ENCODE measurements at places on chromosomes 2 and 18. TPM values are rescaled to one million over a fixed set of nuclear protein-coding genes. Genes with fewer than 3 reads are reported as not detected.

DNA sequence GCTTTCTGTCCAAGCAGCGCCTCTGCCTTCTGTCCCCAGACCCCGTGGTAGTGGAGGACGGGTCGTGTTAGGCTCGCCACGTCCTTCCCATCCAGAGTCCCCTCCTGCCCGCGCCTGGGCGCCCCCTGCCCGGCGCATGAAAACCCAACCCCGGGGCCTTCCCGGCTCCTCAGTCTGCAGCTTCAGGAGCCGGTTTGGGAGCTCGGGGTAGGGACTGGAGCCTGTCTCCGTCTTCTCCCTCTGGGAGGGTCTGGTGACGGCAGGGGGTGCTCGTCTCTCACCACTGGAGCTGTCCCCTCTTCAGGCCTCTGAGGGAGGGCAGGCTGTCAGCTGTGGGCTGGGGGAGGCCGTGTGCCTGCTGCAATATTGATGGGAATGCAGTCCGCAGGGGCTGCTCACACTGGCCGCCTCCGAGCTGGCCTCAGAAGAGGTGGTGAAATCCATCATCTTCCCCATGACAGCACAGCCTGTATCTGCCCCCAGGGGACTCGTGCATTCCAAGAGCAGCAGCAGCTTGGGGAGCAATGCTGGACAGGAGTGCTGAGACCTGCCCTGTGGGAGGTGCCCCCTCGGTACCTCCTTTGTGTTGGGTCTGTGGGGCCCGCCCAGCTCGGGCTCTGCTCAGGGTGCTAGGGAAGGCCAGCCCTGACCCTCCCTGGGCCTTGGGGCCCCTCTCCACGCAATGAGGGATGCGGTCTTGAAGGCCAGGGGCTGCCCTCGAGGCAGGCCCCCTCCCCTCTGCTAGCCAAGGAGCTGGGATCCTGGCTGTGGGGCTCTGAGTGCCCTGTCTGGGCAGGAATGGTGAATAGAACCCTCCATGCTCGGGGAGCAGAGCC is 17.8 kb upstream of the KLHL30 start:
- H3K4me3 ChIP-seq = no peak overlapping the region
- H3K27ac ChIP-seq = no peak overlapping the region
- no peaks in the 10 kb centered on the region for H3K27me3 ChIP-seq
- H3K36me3 ChIP-seq = no peaks in the 10 kb centered on the region
- H3K4me1 ChIP-seq = no peaks in the 10 kb centered on the region

Gene ST8SIA3
- not detected for total RNA-seq

DNA sequence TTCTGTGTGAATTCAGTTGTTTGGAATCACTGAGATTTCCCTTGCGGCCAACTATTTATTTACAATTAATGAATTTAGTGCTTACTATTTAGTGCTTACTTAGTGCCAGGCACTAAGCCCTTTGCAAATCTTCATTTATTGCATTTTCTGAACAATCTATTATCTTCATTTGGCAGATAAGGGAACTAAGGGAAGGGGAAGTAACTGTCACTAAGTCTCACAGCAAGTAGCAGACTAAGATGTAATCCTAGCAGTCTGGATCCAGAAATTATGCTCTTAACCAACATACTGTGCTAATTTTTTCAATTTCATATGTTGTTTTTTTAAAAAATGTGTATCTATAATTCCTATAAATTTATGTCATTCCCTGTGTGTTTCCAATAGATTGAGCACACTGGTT is 214.4 kb upstream of the EPC2 start:
- no peaks in the 10 kb centered on the region for H3K36me3 ChIP-seq
- H3K27me3 ChIP-seq = no peaks in the 10 kb centered on the region
- H3K4me1 ChIP-seq = no peaks in the 10 kb centered on the region
- no peak for DNase-seq

DNA sequence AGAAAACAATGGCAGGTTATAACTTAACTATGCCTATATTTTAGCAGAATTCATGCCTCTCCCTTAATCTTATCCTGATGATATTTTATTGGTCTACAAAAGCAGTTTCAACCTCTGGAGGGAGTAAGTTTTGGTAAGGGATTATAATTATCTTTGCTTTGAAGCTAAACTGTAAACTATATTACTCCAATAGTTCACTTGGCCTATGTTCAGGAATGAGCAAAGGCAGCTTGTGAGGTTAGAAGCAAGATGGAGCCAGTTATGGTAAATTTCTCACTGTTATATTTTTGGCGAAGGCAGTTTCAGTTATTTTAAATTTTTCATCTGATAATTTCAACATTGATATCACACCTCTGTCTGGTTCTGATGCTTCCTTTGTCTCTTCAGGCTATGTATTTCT is 192.5 kb upstream of the RGPD4 start:
- H3K4me1 ChIP-seq = no peaks in the 10 kb centered on the region
- no peak overlapping the region for H3K4me3 ChIP-seq
- H3K36me3 ChIP-seq = no peaks in the 10 kb centered on the region
- H3K27ac ChIP-seq = no peak overlapping the region
- DNase-seq = no peak
- H3K27me3 ChIP-seq = no peaks in the 10 kb centered on the region

Gene RNF138
- total RNA-seq = 82.7 TPM

- H3K27me3 ChIP-seq = no peaks in the 10 kb centered on the region
- no peak for DNase-seq
- peaks cover 8% of the 10 kb centered on the region for H3K36me3 ChIP-seq
These were observed 65.3 kb downstream of the MIB1 start for GRCh38 chr18:21805771-21806366.

Gene MBOAT2
- total RNA-seq = 3.3 TPM

Gene PROM2
- total RNA-seq = 0.18 TPM

Gene PLA2R1
- total RNA-seq = not detected

Gene FHOD3
- total RNA-seq = not detected

DNA sequence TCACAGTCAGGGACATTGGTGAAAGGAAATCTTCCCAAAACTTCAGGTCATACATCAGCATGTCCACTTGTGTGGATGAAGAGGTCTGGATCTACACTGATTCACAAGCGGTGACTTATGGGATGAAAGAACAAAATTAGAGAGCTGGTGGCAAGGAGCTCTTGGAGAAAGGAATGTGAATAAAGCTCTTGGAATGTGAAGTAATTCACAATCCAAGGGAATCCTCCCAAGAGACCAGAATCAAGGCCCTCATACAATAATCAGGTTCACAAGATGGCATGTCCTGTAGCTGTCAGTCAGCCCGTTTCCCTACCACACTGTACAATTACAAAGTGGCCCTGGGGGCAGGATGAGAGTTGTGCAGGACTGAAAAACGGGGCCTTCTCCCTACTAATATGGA is 96.2 kb downstream of the MRPS9 start:
- no peaks in the 10 kb centered on the region for H3K4me1 ChIP-seq
- no peak overlapping the region for H3K27ac ChIP-seq
- DNase-seq = no peak
- peaks cover 3% of the 10 kb centered on the region for H3K27me3 ChIP-seq

DNA sequence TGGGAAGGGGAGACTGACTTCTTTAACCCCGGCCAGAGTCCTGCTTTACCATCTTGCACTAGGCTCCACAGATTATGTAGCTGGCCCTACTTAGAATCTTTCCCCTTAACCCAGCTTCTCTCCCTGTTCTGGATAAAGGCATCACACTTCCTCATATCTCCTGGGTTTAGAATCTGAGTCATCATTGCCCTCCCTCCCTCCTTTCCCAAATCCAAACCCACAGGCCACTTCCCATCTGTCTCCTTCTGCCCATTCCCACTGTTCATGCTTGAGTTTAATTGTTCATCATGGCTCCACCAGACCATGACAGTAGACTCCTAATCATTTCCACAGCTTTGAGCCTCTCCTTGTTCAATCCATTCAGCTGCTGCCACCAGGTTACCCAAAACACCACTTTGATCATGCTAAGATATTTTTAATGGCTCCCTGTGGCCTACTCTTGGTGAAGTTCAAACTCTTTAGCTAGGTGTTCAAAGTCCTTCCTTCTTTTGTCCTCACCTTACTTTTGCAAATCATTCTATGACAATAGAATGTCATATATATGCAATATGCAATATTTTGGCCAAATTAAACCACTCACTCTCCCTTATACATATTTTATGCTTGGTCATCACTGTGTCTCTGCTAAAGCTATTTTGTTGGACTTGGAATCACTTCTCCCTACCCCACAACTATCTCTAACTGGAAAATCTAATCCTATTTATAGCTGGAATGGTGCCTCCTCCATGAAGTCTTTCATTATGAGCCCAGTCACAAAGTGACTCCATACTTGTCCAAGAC is 5.5 kb downstream of the PDE11A start:
- H3K27me3 ChIP-seq = no peaks in the 10 kb centered on the region
- no peak overlapping the region for H3K4me3 ChIP-seq
- no peak overlapping the region for H3K27ac ChIP-seq
- H3K4me1 ChIP-seq = no peaks in the 10 kb centered on the region
- DNase-seq = no peak

DNA sequence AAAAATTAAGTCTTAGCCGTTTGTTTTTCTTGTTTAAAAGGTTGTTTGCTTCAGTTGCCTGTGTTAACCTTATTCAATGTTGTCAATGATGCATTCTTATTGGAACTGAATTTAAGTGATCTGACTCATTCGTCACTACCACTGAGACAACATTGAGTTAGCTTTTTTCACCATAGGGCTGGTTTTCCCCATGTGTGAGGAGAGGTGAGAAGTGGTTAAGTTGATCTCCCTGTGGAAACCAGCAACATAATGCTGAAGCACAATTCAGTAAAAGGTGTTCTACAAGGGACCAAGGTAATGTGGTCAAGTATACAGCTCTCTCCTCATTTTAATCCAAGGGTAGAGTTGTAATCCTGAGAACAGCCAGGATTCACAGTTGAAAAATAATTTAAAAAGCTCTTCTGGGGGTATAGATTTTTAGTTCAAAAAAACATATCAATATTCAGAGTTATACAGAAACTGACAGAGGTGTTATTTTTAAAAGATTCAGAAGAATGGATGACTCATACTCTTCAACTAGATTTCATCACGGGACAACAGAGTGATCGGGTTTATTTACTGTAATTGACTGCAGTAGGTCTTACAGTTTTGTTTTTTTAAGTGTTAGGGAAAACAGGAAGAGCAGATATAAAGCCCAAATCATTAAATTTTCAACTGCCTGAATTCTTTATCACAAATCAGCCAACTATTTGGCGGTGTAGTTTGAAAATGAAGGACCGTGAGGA is 12.6 kb downstream of the NOP58 start:
- H3K4me3 ChIP-seq = no peak overlapping the region
- peaks cover 48% of the 10 kb centered on the region for H3K36me3 ChIP-seq
- H3K4me1 ChIP-seq = peaks cover 6% of the 10 kb centered on the region
- no peak overlapping the region for H3K27ac ChIP-seq
- no peak for DNase-seq

DNA sequence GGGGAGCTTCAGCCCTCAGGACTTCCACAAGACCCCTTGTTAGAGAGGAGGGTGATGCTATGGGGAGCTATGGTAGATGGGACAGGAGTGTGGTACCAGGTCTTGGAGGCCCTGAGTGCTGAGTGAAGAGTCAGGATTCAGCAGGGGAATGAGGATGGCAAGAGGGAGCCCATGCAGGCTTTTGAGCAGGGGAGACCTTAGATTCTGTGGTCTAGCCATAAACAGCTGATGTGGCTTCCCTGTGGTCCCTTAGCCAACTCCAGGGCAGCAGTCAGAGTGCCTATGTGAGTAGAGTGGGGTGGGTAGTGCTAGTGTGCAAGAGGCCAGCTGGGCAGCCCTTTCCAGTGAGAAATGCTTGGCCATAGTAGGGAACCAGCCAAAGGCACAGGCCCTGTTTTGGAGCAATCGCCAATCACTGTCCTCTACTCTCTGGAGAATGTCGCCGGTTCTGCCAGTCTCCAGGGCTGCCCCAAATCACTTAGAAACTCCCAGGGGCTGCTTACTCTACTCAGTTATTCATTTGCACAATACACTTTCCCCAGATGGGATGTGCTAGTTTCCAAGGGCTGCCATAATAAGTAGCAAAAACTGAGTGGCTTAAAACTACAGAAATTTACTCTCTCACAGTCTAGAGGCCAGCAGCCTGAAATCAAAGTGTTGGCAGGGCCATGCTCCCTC is 310.5 kb downstream of the SMAD2 start:
- no peak overlapping the region for H3K4me3 ChIP-seq
- H3K27ac ChIP-seq = no peak overlapping the region
- DNase-seq = no peak
- no peaks in the 10 kb centered on the region for H3K4me1 ChIP-seq
- no peaks in the 10 kb centered on the region for H3K27me3 ChIP-seq
- no peaks in the 10 kb centered on the region for H3K36me3 ChIP-seq

Gene PDCD1
- 39.3 TPM for total RNA-seq

Gene VAMP5
- total RNA-seq = 28.0 TPM

GRCh38 chr2:181937473-181937872 is 45.9 kb downstream of the ITPRID2 start:
- DNase-seq = no peak
- H3K27me3 ChIP-seq = no peaks in the 10 kb centered on the region
- H3K4me1 ChIP-seq = no peaks in the 10 kb centered on the region
- H3K36me3 ChIP-seq = no peaks in the 10 kb centered on the region

DNA sequence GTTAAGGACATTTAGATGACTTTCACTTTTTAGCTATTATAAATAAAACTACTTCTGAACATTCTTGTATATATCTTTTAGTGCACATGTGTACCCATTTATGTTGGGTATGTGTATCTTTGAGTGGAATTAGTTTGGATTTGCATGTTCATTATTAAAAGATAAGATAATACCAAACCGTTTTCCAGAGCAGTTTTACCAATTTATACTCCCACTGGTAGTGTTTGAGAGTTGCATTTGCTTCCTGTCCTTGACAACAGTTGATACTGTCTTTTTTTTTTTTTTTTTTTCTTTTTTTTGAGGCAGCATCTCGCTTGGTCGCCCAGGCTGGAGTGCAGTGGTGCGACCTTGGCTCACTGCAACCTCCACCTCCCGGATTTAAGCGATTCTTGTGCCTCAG is 23.3 kb downstream of the SLC30A6 start:
- no peaks in the 10 kb centered on the region for H3K4me1 ChIP-seq
- H3K27ac ChIP-seq = no peak overlapping the region
- H3K27me3 ChIP-seq = no peaks in the 10 kb centered on the region

GRCh38 chr2:219567791-219568361 is 3.5 kb downstream of the OBSL1 start:
- no peak overlapping the region for H3K27ac ChIP-seq
- H3K4me1 ChIP-seq = no peaks in the 10 kb centered on the region
- no peaks in the 10 kb centered on the region for H3K36me3 ChIP-seq
- DNase-seq = no peak

Gene SULT1C4
- total RNA-seq = not detected

GRCh38 chr2:30677861-30678385 is 129.3 kb downstream of the CAPN13 start:
- no peaks in the 10 kb centered on the region for H3K4me1 ChIP-seq
- no peaks in the 10 kb centered on the region for H3K36me3 ChIP-seq
- H3K27ac ChIP-seq = no peak overlapping the region
- DNase-seq = no peak
